ENCODE measurements at places on chromosomes 6 and 20.

GRCh38 chr6:82740072-82740471 is 325.6 kb downstream of the UBE3D start:
- no peak for DNase-seq

GRCh38 chr6:118890997-118891790 is 2.8 kb upstream of the ASF1A start:
- no peak for DNase-seq

DNA sequence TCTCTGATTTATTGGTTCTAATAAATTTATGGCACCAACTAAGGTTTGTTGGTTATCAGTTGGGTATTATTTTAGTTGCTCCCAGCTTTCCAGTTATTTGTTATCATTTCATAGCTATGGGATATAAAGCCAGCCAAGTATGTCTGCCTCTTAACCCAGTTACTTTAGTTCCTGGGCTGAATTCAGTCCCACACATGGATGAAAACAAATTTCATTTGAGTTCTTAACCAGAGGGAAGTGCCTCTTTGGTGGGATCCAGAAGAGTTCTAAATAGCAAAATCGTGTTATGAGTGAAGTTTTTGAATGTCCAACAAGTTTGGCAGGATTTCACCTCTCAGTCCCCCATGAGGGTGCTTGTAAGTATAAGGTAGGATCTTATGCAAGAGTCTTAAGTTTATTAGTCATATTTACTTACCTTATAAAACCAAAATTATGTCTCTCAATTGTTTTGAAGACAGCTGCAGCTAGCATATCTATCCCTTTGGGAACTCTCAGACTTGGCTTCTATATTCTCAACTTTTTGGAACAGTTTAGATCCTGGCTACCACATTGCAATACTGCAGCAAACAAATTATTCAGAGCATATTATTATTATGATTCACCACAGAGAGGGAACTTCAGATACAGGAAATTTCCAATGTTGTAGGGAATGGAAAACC is 683.6 kb downstream of the BCKDHB start:
- no peak for DNase-seq

DNA sequence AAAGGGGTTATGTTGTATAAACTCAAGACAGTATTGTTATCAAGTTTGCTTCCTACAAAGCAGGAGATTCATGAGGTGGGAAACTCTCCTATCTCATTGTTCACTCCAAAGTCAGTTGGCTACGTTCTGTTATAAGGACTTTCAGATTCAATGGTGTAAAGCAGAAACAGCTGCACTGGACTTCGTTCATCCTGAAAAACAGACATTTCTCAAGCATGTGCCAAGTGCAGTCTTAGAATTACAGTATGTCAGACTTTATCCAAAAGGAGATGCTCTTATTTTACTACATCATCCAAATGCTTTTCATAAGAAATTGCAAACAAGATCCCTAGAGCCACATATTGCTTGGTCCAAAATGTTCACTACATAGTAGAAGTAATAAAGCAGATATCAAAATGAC is 14.9 kb downstream of the COL21A1 start:
- no peak for DNase-seq

GRCh38 chr6:64539917-64540316 is 904.3 kb downstream of the PHF3 start:
- DNase-seq, result no peak

DNA sequence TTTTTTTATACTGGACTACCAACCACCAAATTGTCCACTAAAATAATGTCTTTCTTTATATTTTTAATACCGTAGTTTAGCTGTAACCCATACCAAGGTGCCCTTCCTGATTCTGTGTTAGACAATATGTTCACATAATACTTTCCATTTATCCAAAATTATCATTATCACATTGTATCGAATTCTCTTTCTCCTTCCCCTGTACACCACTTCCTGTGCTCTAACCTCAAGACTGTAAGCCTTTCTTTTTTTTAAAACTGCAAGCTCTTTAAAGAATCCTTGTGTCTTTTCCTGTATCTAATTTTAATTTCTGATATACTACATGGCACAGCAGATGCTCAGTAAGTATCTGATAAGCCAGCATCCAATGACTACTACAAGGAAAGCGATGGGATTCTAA is 917.5 kb downstream of the EYS start:
- DNase-seq, result no peak

DNA sequence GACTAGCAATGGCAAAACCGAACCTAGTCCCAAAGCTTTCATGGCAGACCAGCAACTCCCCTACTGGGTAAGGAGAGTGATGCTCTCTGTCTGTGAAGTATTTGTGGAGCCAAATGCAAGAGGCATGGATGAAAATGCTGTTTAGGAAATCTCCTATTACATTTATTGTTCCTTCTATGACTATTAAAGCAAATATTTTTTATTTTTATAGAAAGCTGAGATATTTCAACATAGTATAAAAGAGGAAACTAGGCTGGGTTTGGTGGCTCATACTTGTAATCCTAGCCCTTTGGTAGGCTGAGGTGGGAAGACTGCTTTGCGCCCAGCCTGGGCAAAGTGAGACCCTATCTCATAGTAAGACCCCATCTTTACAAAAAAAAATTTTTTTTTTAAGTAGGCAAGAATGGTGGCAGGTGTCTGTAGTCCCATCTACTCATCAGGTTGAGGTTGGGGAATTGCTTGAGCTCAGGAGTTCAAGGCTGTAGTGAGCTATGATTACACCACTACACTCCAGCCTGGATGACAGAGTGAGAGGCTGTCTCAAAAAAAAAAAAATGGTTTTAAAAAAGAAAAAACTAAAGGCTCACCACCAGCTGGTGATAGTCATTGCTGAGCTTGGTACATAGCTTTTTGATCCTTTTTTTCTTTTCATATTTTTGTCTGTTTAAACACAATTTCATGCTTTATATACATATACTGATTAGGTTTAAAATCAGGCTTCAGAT is 11.3 kb downstream of the KDM1B start:
- DNase-seq, result no peak

DNA sequence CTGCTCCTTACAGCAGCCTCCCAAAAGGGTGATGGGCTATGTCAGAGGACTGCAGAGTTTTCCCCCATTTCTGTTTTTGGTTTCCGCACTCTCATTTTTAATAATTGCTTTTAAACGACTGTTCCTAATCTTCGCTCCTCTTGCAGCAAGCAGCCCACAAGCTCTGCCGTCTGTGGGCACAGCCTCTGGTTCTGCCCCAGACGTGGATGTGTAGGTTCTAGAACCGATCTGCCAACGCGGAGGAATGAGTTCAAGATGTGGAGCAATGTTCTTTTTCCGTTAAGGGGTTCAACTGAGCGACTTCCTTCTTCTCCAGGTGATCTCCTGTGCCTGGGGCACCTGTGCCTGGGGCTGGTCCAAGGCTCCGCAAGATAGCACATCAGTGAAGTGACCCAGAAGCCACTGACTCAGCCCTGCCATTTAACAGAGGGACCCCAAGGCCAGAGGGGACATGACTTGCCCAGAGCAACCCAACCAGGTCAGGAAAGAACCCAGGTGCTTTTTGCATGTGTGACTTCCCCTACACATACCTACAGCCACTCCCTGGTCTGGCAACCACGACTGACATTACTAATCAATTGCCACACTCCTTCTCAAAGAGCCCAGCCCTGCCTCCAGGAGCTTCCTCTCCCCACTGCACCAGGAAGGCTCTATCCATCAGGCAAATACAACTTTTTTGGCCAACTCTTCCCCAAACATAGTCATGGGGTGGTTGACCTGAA is 22.7 kb downstream of the PMEPA1 start:
- no peak for DNase-seq

DNA sequence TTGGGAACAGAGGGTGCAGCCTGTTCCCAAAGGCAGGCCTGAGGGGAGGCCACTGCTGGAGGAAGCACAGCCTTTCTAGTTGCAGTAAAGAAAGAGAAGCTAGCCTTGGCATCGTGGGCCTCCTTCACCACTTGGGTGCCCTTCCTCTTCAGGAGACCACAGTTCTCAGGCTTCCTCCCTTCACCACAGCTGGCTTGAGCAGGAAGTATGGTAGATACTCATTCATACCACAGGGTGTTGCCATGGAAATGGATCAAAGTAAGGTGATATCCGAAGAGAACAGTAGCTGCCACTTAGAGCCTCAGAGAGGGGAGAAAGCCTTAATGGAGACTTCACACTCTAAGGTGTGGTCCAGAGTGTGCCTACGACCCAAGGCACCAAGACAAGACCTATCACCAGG is 120.4 kb upstream of the RIPOR2 start:
- DNase-seq, result no peak

DNA sequence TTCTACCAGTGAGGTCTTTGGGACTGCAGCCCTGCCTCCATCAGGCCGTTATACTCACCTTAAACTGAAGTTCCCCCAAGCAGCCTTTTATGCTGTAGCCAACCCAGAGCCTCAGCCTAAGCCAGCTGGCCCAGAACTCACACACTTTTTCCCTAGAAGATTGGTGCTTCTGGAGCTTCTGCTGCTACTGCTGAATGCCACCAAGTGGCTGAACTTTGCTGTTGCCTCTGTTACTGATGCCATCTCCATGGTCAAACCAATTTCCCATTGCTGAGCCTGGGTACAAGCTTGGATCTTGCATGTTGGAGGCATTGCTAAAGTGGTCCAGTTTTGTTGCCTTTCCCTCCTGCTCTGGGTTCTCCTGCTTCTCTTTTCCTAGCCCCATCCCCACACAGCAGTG is 15.0 kb upstream of the TBX18 start:
- no peak for DNase-seq

- DNase-seq, result no peak
These were observed 19.0 kb upstream of the AFDN start for GRCh38 chr6:167807756-167808155.

GRCh38 chr6:47310131-47310480 is 401 bp upstream of the TNFRSF21 start:
- DNase-seq, result no peak

DNA sequence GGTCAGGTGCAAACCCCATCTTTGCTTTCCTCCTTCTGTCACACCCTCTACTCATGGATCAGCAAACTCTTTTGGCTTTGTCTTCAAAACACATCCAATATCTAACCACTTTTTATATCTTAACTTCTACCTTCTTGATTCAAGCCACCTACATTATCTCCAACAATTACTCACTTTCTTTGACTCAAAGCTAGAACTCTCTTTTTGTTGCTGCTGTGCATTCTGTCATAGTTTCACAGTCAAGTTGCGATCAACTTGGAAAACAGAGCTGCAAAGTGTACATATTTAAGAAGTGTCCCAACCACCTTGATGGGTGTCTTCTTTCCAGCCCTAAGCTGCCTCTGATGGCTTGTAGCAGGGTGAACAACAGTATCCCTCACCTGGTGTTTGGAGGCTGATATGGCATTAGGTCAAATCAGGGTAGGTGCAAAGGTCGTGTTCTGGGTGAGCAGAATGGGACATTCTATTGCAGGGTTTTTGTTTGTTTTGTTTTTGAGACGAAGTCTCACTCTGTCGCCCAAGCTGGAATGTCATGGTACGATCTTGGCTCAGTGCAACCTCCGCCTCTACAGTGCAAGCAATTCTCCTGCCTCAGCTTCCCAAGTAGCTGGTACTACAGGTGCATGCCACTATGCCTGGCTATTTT is 43.4 kb upstream of the RALGAPA2 start:
- DNase-seq, result no peak

Measured in nephron progenitor cell (in vitro differentiated cells).